Stimulated activated CD8-positive, alpha-beta memory T cell treated with anti-CD3 and anti-CD28 coated beads, Interleukin-2, amount 100 ng/mL, for 1 hour (primary cell): ENCODE measurements at places on chromosomes 13 and 19.

DNA sequence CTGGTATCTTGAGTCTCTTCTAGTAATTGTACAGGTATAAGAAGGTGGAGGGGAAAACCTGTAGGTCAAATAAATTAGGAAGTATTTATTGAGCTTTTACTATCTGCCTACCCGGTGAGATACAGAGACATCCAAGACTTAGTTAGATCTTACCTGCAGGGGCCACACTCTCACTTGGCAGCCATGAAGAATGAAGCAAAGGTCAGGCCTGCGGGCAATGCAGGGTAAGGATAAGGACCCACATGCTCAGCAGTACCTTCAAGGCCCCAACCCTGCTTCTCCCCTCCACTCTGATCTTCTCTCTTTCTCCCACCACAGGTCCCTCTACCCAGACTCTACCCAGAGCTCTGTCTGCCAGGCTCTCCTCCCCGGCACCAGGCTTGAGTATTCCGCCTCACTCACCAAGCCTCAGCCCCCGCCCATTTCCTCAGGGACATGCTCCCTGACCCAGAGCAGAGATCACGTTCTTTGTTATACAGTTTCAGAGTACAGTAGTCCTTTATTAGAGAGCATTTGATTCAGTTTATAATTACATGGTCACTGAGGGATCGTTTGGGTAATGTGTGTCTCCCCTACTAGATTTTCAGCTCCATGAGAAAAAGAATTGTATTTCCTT, 18.9 kb upstream of the CLDN10 start:
- DNase-seq, result no peak

GRCh38 chr19:30373593-30373992, 1.4 kb downstream of the ZNF536 start:
- DNase-seq, result no peak

GRCh38 chr13:72390909-72391308, 336.5 kb downstream of the MZT1 start:
- no peak for DNase-seq

GRCh38 chr19:55206664-55207500, 2.4 kb downstream of the PTPRH start:
- DNase-seq, result no peak

- DNase-seq, result no peak
Observed at GRCh38 chr19:597406-598315, 8.0 kb downstream of the HCN2 start.

DNA sequence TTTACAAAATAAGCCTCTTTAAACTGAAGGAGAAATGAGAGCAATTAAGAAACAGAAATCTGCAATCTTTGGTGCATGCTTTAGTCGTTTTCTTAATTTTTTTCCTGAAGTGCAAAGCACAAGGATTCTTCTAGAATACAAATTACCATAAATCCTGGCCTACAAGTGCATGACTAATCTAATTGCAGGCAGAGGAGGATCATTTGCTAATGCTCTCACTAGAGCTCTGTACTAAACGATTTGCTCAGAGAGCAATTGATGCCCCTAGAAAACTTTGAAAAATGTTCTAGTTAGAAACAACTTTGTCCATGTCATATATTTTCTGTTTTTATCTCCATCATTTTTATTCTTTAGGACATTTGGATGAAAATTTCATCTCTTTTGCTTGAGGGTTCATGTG, 193.2 kb downstream of the POU4F1 start:
- no peak for DNase-seq

DNA sequence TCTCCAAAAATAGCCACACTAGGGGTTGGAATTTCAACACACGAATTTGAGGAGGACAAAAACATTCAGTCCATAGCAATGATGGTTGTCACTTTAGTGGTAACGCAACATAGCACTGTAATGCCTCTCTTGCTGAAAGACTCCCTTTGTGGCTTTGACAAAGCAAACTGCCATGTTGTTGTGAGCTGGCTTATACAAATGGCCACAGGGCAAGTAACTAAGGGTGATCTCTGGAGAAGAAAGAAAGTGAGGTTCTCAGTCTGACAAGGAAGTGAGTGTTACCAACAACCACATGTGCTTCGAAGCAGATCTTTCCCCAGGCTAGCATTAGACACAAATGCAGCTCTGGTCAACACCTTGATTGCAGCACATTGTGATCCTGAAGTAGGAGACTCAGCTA, 79.1 kb upstream of the PCDH17 start:
- no peak for DNase-seq

DNA sequence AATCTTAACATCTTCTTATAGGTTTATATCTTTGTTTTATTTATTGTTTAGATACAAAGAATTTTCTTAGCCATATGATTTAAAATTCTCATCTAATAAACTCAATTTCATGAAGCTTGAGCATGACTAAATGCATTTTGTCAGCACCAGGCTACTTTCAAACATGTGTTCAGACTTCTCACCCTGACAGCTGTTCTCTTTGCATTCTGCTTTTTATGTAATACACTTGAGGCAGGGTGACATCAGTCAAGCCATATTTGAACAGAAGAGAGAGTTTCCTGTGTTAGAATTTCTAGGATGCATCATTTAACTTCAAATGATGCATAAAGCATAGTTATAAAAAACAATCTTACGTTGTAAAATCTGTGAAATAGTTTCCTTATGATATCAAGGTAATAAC, 1295.1 kb upstream of the PCDH20 start:
- no peak for DNase-seq

- peak; percentile 61 for DNase-seq
Observed at GRCh38 chr19:6739390-6739882, at the start of gene TRIP10. TRIP10 (plus strand) TSS chr19:6739680; CDS start chr19:6739762, 82 bp downstream.

GRCh38 chr13:39335721-39336120, 267.3 kb downstream of the LHFPL6 start:
- DNase-seq, result no peak

DNA sequence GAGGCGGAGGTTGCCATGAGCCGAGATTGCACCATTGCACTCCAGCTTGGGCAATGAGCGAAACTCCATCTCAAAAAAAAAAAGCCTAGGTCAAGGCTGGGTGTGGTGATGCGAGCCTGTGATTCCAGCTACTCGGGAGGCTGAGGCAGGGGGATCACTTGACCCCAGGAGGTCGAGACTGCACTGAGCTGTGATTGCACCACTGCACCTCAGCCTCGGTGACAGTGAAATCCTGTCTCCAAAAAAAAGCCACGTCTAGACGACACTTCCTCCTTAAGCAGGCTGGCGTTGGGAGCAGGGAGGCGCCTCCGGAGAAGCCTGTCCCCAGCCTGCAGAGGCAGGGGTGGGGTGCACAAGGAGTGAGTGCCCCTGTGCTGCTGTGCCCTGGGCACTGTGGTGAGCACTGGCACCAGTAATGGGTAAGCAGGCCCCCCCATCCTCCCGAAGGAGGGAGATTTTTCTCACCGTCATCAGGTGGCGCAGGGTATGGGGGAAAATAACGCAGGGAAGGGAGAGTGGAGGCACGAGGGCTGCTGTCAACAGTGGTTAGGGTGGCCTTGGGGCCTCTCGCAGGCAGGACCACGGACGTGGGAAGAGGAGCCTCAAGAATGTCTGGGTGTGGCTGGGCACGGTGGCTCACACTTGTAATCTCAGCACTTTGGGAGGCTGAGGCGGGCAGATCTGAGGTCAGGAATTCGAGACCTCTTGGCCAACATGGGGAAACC, 706 bp downstream of the P2RY11 start:
- peak; percentile 37 for DNase-seq

DNA sequence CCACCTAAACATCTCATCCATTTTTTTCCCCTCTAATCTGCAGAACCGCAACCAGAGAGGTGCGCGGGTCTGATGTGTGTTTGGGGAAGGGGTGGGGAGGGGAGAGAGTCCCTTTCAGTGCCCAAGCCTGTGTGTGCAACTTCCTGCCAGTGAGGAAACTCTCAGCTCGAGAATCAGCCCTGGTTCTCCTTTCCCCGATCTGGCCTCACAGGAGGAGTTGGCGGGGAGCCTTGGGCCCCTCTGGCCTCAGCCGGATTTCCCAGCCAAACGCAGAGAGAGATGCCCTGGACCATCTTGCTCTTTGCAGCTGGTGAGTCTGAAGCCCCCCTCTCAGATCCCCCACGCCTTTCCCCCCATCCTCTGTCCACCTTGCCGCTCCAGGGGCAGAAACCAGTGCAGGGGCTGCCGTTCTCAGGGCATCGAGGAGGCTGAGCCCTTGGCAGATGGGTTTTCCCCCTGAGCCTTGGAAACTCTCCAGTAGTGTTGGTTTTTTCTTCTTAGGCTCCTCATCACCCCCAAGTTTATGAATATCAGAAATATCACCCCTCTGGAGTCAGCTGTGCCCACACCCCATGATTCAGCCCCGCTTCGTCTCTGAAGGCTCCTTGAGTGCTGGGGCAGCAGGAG, at the start of gene C19orf38:
TSS of gene C19orf38 (plus strand) at position 186 of the 627 bp plus-strand sequence. CDS start at position 280, 94 bp downstream.
- no peak for DNase-seq

DNA sequence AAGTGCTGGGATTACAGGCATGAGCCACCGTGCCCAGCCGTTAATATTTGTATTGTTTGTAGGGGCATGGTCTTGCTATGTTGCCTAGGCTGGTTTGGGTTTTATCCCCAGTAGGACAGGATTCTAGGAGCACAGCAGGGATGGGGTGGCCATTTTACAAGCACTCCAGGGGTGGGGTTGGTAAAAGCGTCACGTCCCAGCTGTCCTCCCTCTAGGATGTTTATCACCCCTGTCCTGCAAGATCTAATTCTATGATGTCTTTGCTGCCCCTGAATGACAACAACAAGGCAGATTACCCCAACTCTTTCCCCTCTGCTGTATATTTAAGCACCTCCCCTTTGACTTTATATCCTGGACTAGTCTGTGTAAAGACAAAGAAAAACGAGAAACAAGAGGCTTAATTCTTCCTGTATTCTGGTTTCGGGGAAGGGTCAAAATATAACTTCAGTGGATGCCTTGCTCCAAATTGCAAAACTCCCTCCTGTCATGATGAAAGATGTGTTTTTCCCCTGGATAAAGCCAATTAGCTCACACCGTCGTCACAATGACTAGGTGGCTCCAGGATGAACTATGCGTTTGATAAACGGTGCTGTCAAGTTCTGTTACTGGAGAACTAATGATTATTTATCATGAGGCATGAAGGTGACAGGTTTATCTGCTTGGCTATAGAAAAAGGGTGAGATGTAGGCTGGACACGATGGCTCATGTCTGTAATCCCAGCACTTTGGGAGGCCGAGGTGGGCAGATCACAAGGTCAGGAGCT, 27.8 kb upstream of the OR1M1 start:
- no peak for DNase-seq

DNA sequence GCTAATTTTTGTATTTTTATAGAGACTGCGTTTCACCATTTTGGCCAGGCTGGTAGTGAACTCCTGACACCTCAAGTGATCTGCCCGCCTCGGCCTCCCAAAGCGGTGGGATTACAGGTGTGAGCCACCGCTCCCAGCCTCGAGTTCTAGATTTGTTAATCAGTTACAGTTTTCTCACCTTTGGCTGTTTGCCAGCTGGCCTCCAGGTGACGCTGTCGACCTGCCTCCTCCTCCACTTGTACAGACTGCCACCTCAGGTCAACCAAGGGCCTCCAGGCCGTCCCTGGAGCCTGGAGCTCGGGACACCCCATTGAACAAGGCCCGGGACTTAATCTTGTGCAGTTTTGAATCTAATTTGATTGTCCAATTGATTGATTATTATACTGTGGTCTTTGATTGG, 45.5 kb downstream of the IER2 start:
- no peak for DNase-seq

DNA sequence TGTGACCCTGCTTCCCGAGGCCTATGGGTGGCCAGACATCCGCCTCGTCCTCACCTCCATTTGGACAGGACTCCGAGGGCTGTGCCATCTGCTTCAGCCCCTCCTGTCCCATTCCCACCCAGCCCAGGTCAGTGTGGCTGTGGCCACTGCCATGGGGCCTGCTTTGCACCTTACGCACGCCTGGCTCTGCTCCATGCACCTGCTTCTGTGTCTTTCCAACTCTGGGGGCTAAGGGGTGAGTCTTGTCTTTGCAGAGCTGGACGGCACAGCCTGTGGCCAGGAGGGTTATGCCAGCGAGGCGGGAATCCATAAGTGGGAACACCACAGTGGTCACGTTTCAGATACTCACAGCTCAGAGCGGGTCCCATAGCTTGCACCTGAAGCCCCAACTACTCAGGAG, 5.2 kb upstream of the ZNF554 start:
- DNase-seq, result no peak

DNA sequence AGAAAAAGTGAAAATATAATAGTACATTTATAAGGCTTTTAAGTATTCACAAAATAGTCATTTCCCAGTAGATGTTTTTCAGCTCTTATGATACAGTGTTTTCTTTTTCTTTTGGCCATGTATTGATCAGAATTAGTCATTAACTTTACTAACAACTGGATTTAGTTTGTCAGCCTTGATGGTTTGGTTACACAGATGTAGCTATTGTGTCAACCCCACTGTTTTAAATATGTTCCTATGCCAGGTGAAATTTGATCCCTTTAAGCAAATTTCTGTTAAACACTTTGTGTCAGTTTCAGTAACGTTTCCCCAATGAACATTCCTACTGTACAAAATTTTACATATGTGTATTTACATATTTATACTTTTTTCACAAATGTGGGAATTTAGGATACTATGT, 261.5 kb upstream of the STARD13 start:
- no peak for DNase-seq

DNA sequence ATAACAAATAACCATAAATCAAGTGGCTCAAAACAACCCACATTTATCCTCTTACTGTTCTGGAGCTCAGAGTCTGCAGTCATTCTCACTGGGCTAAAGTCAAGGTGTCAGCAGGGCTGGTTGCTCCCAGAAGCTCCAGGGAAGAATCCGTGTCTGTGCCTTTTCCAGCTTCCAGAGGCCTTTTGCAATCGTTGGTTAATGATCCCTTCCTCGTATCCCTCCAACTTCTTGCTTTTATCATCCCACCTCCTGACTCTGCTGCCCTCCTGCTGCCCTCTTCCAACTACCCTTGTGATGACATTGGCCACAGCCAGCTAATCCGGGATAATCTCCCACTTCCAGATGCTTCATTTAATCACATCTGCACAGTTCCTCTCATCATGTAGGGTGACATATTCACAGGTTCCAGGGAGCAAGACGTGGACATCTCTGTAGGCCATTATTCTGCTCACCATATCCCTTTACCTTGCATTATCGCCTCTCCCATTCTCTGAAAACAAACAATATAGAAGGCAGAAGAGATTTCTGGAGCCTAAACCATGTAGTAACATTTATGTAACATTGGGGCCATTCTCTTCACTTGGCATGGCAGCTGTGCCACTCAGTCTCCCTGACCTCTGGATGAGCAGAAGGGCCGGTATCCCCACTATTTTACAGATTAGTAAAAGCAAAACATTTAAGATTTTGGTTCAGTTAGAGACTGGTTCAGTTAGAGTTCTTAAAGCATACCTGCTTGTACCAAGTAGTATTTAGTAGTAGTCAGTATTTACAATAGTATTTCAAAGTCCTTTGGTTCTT, 53.5 kb downstream of the RFC3 start:
- DNase-seq, result no peak

- no peak for DNase-seq
Observed at GRCh38 chr13:100131863-100132574, 43.1 kb downstream of the PCCA start.

DNA sequence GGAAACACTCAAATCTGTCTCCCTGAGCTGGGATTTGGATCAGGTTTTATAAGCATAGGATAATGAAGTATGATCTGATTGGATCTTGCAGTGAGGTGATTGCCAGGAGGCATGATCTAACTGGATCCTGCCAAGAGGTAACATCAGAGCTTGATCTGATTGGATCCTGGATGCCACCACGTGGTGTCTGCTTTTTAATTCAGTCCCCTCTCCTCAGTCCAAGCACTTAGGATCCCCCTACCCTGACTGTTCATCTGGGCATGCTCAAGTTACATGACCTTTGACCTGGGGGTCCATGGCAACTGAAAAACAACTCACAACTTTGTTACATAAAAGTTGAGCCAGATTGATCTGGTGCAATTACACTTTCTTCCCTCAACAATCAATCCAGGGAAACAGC, 47.5 kb upstream of the LSM14A start:
- DNase-seq, result no peak
